ENCODE measurements at places on chromosomes 1 and 21.

- no peak for DNase-seq
These were observed 50.1 kb downstream of the PIK3CD start for GRCh38 chr1:9701665-9702064.

DNA sequence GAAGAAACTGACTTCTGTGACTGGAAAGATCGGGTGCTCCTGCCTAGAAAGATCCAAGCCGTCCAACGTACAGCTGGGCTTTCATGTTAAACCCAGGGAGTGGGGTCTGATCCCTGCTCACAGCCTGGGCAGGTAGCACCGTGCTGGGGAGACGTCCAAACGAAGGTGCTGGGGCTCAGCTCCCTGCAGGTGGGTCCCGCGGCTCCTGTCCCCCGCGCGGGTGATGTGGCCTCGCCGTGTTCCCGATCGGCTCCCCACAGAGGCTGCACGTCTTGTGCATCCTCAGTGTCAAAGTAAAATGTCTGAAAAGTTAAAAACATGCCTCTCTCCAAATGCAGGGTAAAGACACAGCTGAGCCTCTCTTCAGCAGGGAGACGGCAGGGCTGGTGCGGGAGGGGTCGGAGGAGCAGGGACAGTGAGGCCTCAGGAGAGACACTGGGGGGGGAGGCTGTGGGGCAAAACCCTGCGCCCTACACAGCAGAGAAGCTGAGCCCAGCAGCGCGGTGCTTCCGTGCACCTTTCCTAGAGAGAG lies 40.1 kb upstream of the COL6A2 start:
- no peak for DNase-seq

- DNase-seq: no peak
These were observed 599 bp upstream of the ITPKB start for GRCh38 chr1:226739696-226740065.

GRCh38 chr1:29470087-29470787 lies 233.9 kb downstream of the PTPRU start:
- DNase-seq: no peak

- DNase-seq: no peak
These were observed 146.6 kb downstream of the TBX15 start for GRCh38 chr1:118841521-118841920.

DNA sequence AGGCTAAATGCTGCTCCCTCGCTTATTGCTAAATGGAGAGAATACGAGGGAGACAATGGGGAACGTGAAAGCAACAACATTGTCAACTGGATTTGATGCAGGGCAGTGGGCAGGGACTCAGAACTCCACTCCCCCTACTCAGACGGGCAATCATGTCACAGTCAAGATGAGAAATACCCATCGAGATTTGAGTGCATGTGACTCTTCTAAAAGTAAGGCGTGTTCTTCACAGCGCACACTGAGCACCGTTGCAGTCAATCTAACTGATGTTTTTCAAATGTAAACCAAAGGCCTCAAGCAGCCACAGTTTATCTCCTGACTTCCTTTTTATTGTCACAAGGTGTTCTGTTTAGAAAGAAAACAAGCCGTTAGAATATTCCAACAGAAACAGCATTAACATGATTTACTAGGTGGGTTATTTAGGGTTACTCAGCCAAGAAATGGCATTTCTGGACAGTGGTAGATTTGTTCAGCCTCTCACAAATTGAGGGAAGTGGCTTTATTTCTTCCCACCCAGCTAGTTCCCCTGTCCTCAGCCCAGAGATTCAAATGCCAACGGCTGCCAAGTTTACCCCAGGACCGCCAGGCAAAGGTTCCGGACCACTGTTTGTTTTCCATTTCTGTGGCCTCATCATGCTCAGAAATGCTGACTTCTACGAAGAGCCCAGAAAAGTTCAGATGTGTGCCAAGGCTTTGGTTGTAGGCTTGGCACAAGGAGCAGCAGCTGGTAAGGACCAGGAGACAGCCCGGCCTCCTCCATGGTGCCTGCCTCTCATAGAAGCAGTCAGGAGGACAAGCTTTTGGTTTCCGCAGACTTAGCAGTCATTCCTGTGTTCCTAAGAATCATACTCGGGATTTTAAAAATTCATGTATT lies 171.4 kb downstream of the KIF26B start:
- no peak for DNase-seq

GRCh38 chr1:235375919-235376605 lies 8.8 kb downstream of the TBCE start:
- no peak for DNase-seq

- no peak for DNase-seq
These were observed 9.5 kb upstream of the CLIC4 start for GRCh38 chr1:24735509-24736375.

- no peak for DNase-seq
These were observed 64.1 kb upstream of the TMPRSS2 start for GRCh38 chr21:41571938-41572510.

- no peak for DNase-seq
These were observed at the start of gene AMPD1 for GRCh38 chr1:114695430-114696058. Gene AMPD1 (minus strand): TSS chr1:114695546. CDS start chr1:114695471, 75 bp downstream.

Measured in GM06990 (cell line).